ENCODE measurements at places on chromosomes 6 and 20.

DNA sequence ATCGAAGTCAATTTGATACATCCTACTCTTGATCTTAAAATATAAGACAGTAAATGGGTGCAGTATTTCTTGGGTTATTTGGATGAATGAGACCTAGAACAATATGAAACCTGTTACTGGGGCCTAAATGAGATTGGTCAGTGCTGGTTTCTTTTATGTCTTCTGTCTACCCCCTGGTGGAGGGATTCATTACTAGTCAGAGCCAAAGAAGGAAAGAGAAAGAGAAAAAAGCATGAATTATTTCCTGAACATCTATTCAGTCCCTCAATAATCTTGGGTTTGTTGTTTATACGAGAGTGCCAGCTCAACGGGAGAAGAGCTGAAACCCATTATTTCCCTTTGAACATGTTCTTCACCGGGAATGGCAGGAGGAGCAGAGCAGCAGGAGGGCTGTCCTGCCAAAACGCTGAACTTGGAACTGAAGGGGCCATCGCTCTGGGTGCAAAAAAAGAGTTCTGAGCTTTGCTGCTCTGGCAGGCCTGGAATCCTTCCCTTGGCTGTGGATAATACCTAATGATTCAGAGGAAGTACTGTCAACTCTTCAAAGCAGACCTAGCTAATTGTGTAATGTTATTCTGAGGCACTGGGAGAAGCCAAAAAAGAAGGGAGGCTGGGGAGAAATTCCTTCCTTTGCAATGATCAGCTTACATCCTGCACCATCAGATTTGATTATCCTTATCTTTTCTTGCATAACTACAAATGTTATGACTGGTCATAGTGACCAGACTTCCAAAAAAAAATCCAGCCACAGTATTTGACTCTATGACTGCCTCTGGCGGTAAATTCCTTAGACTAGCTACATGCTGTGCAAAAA is 72.0 kb downstream of the BLOC1S5 start:
- no peak for DNase-seq

GRCh38 chr20:44183282-44183681 is 3.7 kb downstream of the JPH2 start:
- DNase-seq: no peak

GRCh38 chr6:52285177-52286068 is 881 bp upstream of the MCM3 start:
- no peak for DNase-seq

DNA sequence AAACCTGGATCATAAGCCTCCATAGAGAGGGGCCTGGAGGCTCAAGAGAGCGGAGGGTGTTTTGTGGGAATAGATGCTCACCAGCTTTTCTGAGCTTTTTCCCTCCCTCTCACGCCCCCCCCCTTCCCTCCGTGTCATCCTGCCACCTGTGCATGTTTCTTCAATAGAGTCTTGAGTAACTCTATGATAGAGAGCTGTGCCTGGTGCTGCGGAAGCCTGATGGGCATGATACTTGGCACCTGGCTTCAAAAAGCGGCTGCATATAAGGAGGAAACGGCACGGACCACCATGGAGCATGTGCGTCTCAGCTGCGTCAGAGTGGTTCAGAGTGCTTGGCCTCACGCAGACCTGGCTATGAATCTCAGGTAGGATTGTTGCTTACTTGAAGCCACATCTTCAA is 198.9 kb downstream of the CDH4 start:
- DNase-seq: no peak

DNA sequence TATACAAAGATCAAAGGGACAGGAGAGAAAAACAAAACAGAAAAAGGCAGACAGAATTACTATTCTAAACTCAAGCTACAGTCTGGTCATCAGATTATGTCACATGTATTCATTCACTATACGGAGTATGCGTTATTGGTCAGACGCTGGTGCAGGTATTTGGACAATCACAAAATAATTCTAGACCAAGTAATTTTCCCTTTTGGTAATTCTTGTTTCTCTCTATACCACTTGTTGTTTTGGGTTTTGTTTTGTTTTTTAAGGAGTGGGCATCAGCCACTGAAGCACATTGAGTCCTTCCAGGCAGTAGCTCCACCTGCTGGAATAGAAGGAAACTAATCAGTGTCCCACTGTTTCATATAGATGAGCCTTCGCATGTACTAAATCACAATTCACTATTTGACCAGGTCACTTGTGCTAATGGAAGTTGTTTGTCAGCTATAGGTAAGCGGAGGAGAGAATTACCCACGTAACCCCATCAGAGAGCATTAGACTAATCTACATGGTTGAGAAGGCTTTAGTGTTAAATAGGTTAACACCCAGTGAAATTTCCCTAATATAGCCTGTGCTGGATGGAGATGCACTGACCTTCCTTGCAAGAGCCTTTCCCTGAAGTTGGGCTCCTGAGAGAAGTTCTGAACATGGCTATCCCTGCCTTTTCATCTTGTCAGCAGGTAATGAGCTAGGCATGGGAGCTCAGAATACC is 77.9 kb downstream of the TNFAIP3 start:
- peak; percentile 22 for DNase-seq

DNA sequence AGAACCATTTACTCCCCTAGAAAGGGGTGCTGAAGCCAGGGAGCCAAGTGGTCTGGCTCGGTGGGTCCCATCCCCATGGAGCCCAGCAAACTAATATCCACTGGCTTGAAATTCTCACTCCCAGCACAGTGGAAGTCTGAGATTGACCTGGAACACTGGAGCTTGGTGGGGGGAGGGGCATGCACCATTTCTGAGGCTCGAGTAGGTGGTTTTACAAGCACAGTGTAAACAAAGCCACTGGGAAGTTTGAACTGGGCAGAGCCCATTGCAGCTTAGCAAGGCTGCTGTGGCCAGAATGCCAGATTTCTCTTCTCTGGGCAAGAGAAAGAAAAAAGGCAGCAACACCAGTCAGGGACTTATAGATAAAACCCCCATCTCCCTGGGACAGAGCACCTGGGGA is 855.8 kb upstream of the CITED2 start:
- no peak for DNase-seq

DNA sequence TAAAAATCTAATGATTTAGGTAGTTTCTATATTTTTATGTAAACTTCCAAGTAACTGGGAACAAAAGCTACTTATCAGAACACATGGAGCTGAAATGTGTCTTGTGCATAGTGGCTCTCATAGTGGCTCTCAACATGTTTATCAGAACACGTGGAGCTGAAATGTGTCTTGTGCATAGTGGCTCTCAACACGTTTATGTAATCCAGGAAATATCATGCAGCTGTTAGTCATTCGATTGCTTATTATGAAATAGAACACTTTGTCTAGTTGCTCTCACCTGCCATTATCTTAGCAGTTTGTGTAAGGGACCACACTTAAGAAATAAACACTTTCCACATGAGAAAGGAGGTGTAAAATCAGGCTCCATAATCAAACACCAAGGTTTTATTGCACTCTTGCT is 119.2 kb upstream of the ASCC3 start:
- no peak for DNase-seq

GRCh38 chr6:105184921-105185320 is 5.1 kb upstream of the POPDC3 start:
- DNase-seq: no peak

DNA sequence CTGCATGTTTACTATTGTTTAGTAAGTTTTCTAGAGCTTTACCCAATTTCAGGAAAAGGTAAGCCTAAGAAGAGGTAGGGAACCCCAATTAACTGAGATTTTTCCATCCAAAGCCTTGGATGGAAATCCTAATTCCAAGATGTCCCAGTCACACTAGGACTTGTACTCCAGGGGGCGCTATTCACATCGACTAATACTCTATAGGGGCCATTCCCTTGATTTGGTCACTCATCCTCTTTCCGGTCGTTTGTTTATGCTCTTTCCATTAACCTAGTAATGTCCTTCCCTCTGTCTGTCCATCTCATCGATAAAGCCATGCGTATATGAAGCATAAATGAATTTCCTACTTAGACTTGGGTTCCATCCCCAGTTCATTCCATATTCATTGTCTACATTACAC is 80.8 kb upstream of the FUCA2 start:
- no peak for DNase-seq
